ENCODE measurements at places on chromosomes 16 and 17.

GRCh38 chr16:82562183-82562683, 64.5 kb upstream of the CDH13 start:
- DNase-seq, result no peak

DNA sequence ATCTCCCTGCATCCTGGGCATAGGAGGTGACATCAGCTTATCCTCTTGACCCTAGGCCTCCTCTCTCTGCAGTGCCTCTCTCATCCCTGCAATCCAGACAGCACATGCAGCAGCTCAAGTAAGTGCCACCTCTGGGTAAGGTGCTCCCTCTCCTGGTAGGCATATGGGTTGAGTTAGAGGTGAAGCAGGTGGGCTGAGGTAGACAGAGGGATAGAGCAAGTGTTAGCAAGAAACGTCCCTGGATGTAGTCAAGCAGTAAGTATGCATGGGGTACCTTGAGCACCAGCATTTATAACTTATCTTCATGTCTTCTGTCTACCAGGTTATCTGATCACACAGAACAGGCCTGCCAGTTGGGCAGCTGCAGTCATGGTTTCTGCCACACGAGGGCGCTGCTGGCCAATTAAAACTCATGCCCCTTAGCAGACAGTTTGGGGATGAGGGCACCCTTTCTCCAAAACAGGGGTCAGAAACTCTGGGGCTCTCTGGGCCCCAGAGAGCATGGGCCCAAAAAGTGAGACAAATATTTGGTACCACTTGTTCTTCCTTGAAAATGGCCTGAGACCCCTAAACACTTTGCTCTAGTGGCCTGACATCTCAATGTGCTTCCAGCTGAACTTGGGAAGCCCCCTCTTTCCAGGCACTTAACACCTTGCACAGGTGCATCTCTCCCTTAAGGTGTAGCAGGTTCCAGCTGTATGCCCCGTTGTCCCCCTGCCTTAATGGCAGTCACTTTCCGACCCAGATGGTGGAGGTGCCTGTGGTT, 59.8 kb downstream of the NEUROD2 start:
- DNase-seq, result no peak

DNA sequence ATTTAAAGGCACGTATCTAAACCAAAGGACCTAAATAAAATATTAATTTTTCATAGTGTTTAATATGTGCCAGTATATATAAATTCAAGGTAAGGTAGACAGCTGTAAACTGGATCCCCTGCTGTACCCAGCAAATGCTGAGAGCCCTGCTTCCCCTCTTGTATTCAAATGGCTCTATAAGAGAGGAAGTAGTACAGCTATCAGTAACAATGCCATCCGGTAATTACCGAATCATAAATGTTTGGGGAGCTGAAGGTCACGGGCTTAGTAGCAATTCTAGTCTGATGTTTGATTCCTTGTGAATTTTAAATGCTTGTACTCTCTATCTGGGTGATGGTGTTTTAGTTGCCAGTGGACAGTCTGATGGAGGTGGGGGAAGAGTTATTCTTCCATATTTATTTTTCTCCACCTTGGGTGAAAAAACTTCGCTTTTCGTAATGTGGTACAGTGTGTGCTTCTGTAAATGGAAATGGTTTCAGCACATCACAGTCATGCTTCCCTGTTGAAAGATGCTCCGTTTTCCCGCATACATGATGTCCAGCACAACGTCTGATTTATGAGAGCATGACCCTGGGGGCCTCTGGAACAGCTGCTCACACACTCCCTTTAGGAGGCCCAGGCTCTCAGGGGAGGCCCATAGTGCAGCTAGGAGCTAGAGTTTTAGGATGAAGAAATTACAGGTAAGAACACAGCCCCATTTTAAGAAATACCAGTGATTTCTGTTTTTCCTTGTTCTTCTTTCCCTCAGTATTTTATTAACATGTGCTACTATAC, 423.9 kb downstream of the WWOX start:
- DNase-seq, result no peak

DNA sequence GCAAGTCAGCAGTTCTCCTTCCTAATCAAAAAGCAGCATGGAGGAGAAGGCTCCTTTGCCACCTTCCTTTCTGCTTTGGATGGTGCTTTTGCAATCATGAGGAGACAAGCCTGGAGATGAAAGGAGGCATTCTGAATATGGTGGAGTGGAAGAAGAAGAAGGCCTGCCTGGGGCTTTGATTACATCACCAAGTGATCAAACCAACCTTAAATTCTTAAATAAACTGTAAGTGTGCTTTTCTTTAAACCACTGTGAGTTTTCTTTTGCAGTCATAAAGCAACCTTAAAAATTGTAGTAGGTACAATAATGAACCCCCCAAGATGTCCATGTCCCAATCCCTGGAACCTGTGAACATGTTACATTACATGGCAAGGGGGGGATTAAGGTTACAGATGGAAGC, 31.7 kb upstream of the IL21R start:
- no peak for DNase-seq

GRCh38 chr17:12744298-12744697, 45.0 kb upstream of the ARHGAP44 start:
- no peak for DNase-seq

- no peak for DNase-seq
Observed at GRCh38 chr17:74999523-74999922, 12.1 kb downstream of the CDR2L start.

DNA sequence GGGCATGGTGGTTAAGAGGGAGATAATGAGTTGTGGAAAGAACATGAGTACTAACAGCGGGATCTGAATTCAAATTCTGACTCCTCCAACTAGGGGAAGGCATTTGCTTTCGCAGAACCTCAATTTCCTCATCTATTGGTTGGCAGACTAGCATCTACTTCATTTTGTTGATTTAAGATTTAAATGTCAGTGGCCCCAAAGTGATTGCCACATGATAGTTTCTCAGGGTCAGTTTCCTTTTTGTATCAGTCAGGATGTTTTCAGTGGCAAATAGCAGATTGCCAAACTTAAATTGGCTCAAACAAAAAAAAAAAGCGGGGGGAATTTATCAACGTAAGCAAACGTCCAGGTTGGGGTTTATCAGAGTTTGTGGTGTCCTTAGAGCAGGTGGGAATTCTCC, 25.1 kb upstream of the NOS2 start:
- DNase-seq, result no peak

GRCh38 chr17:78585006-78585630, 7.9 kb upstream of the DNAH17 start:
- no peak for DNase-seq

DNA sequence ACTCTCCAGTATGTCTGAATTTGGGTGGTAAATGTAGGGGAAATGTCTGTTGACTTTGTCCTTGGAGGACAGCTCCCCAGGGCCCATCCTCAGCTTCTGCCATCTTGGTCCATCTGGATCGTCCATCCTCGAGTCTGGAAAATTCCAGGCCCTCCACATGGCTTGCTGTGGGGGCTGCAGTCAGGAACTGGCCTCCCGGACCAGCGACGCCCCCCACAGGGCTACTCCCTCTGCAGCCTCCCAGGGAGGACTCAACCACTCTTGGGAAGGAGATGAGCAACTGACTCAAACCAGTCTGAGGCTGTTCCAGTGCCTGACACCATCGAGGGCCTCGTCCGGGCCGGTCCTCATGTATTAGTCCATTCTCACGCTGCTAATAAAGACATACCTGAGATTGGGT, 5.5 kb upstream of the ZG16B start:
- no peak for DNase-seq

GRCh38 chr17:18004345-18004744, 31.7 kb downstream of the DRC3 start:
- DNase-seq, result no peak

DNA sequence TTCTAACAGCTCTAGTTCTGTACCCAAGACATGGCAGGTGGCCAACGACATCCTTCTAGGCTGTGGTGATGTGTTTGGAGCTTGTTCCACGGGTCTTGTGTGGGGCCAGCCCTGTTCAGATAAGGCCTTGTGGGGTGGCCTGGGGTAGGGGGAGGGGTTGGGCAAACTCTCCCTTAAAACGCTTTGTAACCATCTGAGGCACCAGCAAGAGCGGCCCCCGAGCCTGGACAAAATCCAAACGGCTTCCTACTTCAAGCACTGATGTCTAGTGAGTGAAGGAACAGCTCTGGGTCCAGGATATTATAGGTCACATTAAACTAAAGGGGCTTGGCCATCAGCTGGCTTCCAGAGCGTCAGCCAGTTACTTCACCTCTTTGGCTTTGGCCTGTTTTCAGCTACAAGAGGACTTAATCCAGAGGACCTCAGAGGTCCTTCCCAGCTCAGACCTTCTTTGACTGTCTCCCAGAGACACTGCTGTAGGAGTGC, 11.9 kb downstream of the SERPINF1 start:
- no peak for DNase-seq
